Natural killer cell treated with Interleukin-12 subunit alpha and Interleukin-12 subunit beta and Interleukin-15 and Interleukin-18, amount 100 ng/mL, for 72 hours (primary cell): ENCODE measurements at places on chromosomes 3 and 15. TPM values are rescaled to one million over a fixed set of nuclear protein-coding genes. Genes with fewer than 3 reads are reported as not detected.
A peak's percentile ranks its signal among the peaks of the same experiment; 100 is the strongest.

Gene MYO5C
- 0.45 TPM for total RNA-seq

Gene ARHGAP31
- total RNA-seq, result 22.5 TPM

Gene DUOXA2
- 1.6 TPM for total RNA-seq

Gene THRB
- 0.22 TPM for total RNA-seq

Gene GOLGA6L10
- total RNA-seq, result 2.4 TPM

Gene SECISBP2L
- total RNA-seq, result 39.2 TPM

Gene PP2D1
- not detected for total RNA-seq

Gene SLC35G2
- total RNA-seq, result 2.1 TPM

Gene CHL1
- not detected for total RNA-seq

GRCh38 chr3:13214847-13215472 lies 141.7 kb upstream of the IQSEC1 start:
- no peaks in the 10 kb centered on the region for H3K36me3 ChIP-seq
- DNase-seq, result no peak
- H3K27me3 ChIP-seq, result peaks cover 4% of the 10 kb centered on the region

DNA sequence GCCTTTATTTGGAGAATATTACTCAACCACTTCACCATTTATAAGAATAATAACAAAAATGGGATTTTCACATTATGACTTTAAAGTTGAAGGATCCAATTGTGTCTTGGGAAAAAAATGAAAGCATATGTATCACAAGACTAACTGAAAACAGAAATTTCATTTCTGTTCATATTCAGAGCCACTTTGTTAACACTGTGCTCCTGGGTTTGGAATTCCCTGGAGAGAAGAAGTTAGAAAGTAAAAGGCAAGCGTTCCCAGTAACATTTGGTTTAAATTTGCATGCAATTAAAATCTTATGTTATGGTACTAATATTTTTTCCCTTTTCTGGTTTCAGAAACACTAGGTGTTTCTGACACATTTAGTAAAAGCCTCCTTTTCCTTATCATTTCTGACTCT lies 230.8 kb downstream of the RBMS3 start:
- H3K4me1 ChIP-seq, result no peaks in the 10 kb centered on the region
- DNase-seq, result no peak
- H3K27me3 ChIP-seq, result no peaks in the 10 kb centered on the region
- no peak overlapping the region for H3K4me3 ChIP-seq

DNA sequence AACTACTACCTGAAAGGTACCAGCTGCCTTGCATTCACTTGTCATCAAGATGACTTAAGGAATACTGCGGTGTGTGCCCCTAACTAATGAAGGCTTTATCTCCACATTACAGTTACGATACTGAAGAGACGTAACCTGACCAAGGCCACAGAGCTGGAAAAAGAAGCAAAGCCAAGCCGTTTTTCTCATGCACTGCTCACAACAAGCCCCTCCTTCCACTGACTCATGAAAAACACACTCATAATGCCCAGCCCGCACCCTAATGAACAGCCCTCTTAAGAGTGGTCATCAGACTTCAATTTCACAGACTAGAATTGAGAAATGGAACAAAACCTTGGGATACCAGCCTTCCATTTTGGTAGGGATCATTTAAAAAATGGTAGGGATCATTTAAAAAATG lies 11.6 kb downstream of the PSMD6 start:
- peaks cover 47% of the 10 kb centered on the region for H3K36me3 ChIP-seq
- H3K27me3 ChIP-seq, result no peaks in the 10 kb centered on the region
- peaks cover 34% of the 10 kb centered on the region for H3K4me1 ChIP-seq
- no peak overlapping the region for H3K4me3 ChIP-seq
- H3K27ac ChIP-seq, result no peak overlapping the region

DNA sequence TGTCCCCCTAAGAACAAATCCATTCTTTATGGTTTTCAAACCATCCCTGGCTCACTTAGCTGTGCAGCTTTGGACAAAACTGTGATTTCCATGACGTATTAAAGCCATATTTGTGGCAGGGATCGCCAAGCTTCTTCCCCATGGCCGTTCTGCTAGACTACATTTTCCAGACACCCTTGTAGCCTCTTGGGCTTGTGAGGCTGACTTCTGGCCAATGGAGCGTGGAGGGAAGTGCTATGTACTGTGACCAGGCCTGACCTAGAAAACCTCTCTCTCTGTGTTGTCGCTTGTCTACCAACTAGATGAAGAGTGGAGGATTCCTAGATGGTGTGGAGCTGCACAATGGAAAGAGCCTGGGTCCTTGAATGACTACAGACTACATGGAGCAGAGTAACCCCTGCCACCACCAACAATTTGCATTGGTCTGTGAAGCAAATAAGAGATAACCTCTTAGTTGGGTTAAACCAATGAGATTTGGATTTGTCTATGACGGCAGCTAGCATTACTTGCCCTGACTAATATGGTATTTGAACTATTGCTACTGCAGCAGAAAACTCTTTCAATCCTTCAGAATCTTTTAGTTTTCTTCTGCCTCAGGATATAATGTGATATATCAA lies 22.1 kb upstream of the MGLL start:
- H3K4me1 ChIP-seq, result no peaks in the 10 kb centered on the region
- H3K27me3 ChIP-seq, result peaks cover 26% of the 10 kb centered on the region
- no peak overlapping the region for H3K27ac ChIP-seq
- DNase-seq, result no peak

GRCh38 chr3:196506687-196507086 lies 3.1 kb upstream of the RNF168 start:
- H3K4me3 ChIP-seq, result no peak overlapping the region
- no peaks in the 10 kb centered on the region for H3K27me3 ChIP-seq
- H3K4me1 ChIP-seq, result peaks cover 14% of the 10 kb centered on the region
- no peak for DNase-seq
- no peaks in the 10 kb centered on the region for H3K36me3 ChIP-seq

DNA sequence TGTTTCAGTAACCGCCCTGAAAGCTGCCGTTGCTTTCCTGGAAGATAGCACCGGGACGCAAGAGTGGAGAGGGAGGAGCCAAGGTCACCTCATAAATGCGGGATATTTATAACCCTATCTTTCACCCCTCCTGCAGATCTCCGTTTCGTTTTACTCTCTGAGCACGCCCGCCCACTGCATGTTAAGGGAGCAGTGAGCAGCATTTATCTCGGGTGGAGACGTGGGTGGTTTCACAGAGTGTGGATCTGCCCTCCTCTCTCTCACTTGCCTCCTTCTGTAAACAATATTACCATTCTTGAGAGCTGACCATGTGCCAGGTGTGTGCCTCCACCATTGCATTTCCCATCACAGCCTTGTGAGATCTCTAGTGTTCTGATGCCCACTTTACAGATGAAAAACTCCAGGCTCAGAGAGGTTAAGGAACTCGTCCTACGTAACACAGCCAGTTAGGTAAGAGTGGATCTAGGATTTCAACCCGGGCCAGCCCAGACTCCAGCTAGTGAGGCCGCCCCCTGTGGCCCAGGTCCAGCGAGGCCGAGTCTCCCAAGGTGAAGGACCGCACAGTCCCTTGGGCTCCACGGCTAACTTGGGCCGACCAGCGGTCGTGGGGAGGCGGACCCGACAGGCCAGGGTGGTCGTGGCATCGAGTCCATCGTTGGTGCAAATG lies 16.9 kb upstream of the SEMA4B start:
- peaks cover 2% of the 10 kb centered on the region for H3K27me3 ChIP-seq
- H3K4me3 ChIP-seq, result peak overlapping the region; percentile 45
- DNase-seq, result no peak
- H3K4me1 ChIP-seq, result peaks cover 8% of the 10 kb centered on the region

DNA sequence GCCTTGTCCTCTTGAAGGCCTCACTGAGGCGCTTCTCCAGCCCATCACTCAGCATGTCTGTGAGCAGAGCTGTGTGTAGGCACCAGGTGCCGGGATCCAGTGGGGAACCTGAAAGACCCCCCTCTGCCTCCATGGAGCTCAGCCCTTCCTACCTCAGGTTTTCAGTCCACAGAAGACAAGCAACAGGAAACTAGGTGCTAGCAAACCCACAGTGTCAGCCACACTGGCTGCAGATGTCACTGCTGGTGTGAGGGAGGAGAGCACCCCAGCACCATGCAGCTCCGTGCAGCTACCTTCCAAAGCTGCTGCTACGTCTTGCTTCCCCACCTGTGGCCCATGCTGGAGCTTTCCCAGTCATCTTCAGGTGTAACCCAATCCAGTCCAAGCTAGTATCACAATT lies 17.9 kb downstream of the PSTPIP1 start:
- H3K4me3 ChIP-seq, result peak overlapping the region; percentile 82
- no peaks in the 10 kb centered on the region for H3K36me3 ChIP-seq
- peak overlapping the region; percentile 82 for H3K27ac ChIP-seq
- H3K4me1 ChIP-seq, result peaks cover 63% of the 10 kb centered on the region
- DNase-seq, result no peak

- H3K36me3 ChIP-seq, result peaks cover 7% of the 10 kb centered on the region
- DNase-seq, result no peak
- H3K27me3 ChIP-seq, result peaks cover 3% of the 10 kb centered on the region
- H3K27ac ChIP-seq, result no peak overlapping the region
These were observed 32.2 kb upstream of the SEC22A start for GRCh38 chr3:123169492-123169929.

DNA sequence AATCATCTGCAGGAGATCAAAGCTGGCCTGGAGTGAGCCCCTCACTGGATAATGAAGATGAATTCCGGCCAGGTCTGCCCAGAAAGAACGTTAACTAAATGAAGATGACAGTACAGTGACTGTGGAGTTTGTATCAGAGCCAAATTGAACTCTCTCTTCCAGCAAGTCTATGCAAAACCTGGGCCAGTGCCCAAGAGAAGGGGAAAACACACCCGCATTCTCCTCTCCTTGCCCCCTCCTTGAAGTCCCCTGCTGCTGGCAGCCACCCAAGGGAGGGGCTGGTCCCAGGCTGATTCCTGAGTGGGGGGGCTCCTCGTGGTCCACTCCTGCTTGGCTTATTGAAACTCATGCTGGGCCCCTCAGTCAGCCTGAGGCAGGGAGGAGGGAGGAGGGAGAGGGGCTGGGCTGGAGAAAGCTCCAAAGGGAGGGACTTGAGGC lies 155.7 kb downstream of the RAB11A start:
- no peaks in the 10 kb centered on the region for H3K4me1 ChIP-seq
- no peak overlapping the region for H3K27ac ChIP-seq
- no peaks in the 10 kb centered on the region for H3K36me3 ChIP-seq
- no peak for DNase-seq
- H3K27me3 ChIP-seq, result peaks cover 18% of the 10 kb centered on the region
- H3K4me3 ChIP-seq, result no peak overlapping the region
